ENCODE measurements at places on chromosomes 1 and 21. TPM values are rescaled to one million over a fixed set of nuclear protein-coding genes. Genes with fewer than 3 reads are reported as not detected.
A peak's percentile ranks its signal among the peaks of the same experiment; 100 is the strongest.

- DNase-seq = no peak
Measured at GRCh38 chr21:45299026-45299863, 11.6 kb upstream of the POFUT2 start.

DNA sequence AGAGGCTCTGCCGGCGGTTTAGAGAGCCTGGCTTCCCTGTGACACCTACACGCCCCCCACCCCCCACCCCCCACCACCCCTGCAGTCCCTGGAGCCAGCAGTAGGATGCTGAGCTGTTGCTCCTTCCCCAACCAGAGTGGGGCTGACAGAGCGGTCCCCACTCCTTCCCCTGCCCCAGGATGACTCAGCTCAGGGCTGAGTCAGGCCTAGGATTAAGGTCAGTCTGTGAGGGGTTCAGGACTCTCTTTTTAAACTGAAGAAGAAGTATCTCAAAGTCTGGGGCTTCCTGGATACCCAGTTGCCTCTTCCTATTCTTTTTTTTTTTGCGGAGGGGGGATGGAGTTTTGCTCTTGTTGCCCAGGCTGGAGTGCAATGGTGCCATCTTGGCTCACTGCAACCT lies 19.1 kb downstream of the DMBX1 start:
- no peak for DNase-seq

DNA sequence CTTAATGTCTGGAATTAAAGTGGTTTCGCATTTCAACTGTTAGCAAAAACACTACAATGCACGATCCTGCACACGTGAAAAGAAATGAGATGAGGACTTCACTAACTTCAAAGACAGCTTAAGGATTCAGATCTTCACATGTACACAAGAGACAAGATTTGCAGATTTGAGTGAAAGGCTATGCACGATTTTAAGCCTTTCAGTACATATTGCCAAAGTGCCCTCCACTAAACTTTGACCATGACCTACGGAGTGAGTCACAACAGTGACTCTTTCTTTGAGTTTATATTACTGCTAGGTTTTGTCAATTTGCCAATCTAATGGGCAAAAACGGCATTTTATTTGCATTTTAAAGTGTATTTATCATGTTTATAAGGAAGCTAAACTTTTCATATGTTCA lies 41.2 kb upstream of the CR1L start:
- DNase-seq = no peak

DNA sequence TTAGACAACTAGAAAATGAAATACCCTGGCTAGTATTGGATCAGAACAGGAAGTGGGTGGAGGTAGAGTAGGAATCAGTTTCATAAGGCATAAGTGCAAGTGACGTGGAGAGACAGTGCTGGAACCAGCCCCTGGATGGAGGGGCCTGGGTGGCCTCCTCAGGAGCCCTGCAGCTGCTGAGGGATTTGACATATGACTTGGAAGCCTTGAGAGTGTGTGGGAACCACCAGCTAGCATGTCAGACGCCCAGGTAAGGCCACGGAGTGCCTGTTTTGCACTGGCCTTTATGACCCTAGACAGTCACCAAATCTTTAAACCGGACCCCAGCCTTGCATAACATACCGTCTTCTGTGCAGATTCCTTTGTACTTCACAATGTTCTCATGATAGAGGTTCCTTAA lies 94.4 kb downstream of the RAVER2 start:
- no peak for DNase-seq

GRCh38 chr1:56803561-56804156 lies 15.5 kb downstream of the FYB2 start:
- DNase-seq = peak; percentile 45

DNA sequence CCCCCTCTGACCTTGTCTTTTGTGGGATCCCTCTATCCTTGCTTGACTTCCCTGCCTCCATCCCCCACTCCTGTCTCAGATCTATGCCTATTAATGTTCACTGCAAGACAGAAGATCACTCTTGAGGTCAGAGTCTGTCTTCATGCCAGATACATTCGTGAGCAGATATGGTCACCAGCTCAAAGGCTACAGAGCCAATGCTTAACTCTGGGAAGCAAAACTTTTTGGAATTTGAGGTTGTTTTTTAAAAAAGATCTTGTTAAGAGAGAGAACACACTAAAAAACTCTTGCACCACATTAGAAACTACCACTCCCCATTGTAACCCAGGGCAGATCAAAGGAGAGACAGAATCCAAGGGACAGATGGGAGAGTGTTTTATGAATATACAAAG lies 17.1 kb upstream of the A3GALT2 start:
- no peak for DNase-seq

The ATP1A1 gene
- total RNA-seq = 561 TPM

All from testis (tissue), 5 donors.